ENCODE measurements at places on chromosomes 7 and 10.

- DNase-seq = no peak
These were observed 203.0 kb upstream of the GPR26 start for GRCh38 chr10:123463181-123463580.

GRCh38 chr7:94133460-94133859, 129.3 kb upstream of the BET1 start:
- no peak for DNase-seq

GRCh38 chr10:114281006-114281405, 42.0 kb downstream of the VWA2 start:
- no peak for DNase-seq

- no peak for DNase-seq
These were observed 1.5 kb upstream of the CCDC3 start for GRCh38 chr10:13003004-13003403.

DNA sequence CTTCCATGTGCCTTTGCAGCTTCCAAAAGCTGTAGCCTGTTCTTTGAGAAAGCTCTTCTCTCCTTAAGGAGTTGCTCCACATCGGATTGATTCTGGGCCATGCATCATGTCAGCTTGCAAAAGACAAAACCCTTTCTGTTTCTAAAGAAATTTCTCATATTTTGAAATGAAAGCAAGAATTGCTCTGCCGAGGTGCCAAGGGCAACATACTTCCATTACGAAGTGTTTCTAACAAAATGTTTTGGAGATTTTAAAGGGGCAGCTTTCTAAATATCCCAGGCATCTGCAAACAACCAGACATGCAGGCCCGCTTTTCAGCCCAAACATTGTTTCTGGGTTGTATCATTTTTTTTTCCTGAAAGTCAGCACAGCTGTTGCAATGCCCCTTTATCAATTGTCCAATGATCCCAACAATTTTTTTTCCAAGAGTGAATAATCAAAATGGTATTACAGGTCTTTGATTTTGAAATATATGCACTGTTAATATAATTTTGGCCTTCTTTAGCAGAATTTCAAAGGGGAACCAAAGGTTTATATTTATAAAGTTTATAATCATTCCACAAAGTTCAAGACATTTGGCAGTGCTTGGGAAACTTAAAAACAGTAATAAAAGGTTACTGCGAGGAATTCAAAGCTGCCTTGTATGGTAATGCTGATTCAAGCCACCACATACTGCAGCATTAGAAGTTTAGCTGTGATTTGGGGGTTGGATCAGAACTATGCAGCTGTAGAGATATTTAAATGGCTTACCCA, 61.0 kb downstream of the TES start:
- DNase-seq = no peak

DNA sequence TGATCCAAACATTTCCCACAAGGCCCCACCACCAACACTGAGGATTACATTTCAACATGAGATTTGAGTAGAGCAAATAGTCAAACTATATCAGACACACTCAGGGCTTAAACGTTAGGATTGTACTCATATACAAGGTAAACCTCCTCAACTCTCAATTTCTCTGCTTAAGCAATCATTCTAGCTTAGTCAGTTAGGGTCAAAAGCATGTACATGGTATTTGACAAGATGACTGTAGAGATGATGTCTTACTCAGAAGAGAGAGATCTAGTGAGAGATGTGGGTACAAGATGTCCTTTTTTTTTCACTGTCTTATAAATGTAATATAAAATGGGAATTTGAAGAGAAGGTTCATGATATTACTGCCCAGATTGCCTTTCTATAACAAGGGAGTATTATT, 270.1 kb downstream of the PRKG1 start:
- DNase-seq = no peak

GRCh38 chr7:115940460-115941060, 90.0 kb downstream of the TFEC start:
- no peak for DNase-seq

DNA sequence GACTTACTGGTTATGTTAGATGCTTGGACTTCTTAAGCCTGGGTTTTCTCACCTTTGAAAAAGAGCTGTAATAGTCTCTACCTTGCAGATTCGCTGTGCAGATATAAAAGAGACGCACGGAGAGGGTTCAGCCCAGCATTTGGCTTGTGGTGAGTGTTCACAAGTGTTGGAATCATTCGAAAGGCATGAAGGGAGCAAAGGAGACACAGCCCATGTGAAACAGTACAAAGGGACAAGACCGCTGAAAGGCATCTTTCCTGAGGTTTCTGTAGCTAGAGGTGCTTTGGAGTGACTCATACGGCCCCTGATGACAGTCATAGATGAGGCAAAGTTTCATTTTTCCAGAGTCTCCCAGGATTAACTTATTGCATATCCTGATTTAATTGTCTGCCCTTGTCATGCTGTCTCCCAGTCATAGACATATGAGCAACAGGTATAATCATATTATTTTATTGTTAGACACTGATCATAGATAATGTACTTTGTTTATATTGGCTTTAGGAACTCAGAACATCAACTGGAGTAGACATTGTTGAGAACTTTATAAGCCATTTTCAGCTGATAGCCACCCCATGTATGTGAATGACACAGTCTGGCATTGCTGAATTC, 171.1 kb downstream of the ADRA2A start:
- DNase-seq = no peak

DNA sequence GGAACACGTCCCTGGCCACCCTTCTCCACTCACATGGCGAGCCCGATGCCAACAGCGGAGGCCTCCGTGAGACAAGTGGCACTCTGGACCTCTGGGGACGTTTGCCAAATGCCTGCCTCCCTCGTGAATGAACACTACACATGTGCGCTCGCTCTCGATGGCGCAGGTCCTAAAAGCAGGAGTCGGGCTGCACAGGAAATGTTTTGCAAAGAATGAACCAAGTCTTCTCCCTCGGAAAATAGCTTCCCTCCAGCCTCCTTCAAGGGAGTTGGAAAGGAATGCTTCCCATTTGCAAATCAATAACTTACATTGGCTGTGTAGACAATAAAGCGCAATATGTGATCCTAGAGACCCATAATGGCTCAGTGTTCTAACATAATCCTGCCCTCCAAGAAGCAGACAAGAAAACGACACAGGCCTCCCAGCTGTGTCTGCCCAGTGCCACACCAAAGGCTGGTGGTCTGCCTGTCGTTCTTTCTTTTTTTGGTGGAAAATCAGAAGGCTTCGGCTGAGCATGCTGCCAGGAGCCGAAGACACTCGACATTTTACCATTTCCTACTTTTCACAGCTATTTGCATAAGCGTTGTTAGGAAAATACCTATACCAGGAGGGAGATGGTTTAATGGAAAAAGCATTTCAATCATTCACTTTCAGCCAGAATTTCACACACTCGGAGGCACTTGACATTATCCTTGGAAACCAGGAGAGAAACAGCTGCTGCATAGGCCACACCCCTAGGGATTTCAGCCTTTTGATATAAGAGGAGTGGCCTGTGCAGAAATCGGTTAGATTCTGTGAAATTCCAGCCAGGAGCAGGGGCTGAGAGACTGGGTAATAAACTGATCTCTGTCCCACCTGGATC, 38.4 kb downstream of the ATXN7L1 start:
- DNase-seq = no peak

DNA sequence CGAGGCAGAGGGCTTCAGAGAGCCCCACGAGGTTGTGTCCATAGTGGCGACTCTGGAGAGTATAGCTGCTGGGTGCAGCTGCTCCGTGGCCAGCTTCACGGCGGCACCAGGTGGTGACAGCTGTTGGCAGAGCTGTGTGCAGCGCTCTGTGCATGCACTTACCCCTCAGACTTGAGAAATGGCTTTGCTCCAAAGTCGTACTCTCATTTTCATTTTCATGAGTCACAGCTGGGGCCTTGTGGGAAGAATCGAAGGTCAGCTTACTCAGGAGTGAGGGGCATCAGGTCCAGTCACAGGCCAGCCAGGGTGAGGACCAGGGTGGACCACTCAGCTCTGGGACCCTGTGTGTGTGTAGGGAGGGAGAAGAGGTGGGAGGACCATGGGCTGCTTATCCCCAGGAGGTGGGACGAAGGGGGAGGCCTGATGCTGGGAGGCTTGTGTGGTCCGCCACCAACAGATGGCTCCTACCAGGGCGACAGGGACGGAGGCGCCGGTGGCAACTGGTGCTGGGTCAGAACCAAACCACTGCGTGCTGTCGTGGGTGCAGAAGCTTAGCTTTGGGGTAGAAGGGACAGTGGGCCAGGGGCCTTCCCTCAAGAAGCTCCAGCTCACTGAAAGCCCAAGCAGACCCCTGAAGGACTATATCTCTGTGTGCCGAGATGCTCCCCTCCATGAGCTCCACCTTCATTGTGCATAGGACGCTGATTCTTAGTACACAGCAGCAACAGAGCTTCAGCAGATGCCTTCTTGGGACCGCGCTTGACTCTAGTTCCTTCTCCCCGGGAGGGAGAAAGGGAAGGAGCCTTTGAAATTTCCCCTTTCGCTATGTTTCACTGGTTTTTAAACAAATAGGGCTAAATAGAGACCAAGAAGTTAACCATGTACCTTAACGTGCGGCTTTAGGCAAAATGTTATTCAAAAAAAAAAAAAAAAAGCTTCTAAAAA, 225.0 kb downstream of the CELF2 start:
- no peak for DNase-seq

DNA sequence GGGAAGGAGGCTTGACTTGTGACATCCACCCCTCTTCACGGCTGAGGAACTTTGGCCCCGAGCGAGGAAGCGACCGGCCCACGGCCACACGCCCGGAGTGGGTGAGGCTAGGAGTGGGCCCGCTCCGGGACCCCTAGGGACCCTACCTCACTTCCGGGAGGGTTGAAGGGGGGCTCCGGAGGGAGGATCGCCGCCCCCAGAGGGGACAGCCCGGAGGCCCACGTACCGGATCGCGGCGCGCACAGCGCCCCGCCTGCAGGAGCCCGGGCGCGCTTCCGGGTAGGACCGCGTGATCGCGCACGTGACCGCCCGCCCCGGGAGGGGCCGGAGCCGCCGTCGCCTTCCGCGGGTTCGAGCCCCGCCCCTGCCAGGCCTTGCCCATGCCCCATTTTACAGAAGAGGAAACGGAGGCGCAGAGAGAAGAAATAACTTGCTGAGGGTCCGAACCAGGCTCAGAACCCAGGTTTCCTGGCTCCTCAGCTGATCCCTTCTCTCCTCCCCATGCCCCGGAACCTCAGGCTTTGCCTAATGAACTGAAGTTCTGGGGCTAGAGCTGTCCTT, at the start of gene HPS1:
HPS1 (minus strand) TSS at position 275 of the 561 bp plus-strand sequence. CDS start 3,695 bp downstream, outside the sequence.
- DNase-seq = no peak

- no peak for DNase-seq
These were observed 12.5 kb upstream of the TMEM72 start for GRCh38 chr10:44898665-44899064.

GRCh38 chr7:1712907-1713501, 42.9 kb downstream of the ELFN1 start:
- DNase-seq = peak; percentile 75

- no peak for DNase-seq
These were observed 39.4 kb downstream of the ADRB1 start for GRCh38 chr10:114083040-114083439.

DNA sequence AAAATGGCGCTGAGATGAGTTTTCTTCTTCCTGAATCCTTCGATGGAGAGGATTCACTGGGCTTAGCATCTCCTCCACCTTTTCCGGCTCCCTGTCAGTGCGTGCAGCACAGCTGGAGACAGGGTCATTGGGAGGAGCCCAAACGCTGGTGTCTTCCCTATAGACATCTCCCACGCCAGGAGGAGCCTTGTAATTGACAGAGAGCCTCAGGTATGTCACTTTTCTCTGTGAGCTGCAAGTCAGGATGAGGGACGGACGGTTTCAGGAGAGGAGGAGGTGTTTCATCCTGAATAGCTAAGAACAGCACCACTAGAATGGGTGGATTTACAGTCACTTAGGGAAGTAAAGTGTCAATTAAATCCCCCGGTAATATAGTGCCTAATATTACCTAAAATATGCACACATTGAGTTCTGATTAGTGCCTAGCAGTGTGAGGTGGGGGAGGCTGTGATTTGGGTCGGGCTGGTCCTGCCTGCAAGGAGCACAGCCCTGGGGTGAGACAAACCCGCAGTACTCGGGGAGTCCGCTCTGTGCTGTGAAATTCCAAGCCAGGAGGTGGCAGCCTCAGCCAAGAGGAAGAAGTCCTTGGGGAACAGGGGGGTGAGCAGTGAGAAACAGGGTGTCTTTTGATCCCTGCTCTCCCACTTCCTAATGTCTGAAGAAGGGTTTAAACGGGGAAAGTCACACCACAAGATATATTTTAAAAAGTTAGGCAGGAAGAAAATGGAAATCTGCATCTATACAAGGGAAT, 28.2 kb downstream of the IL15RA start:
- peak; percentile 24 for DNase-seq

DNA sequence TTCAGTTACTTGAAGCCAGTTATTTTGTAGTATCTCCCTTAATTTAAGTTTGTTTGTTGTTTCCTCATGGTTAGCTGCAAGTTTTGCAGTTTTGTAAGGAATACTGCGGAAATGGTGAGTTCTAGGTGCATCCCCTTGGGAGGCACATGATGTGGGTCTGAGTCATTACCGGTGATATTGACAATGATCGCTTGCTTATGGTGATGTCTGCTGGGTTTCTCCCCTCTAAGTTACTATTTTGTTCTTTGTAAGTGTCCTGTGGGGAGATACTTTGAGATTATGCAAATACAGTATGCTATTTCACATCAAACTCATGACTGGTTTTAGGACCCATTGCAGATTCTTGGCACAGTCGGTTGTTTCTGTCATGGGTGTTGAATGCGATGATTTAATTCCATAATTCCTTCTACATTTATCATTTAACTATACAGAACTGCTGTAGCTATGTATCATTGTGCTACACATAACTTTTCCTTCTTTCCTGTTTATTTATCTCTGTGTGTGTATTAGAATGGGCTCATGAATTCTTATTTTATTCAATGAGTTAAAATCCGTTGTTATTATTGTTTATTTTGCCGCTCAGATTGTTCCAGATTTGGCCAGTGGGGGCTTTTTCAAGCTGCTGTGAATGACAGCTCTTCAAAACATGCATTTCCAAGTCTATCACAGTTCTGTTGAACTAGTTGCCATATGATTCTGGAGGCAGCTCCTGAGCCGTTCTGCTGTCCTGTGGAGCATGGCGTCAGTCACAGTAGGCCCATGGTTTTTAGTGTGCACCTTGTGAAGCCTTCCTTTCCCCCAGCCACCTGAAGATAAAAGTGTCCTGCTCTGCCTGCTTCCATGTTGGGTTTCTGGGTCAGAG, 18.4 kb downstream of the TSPAN14 start:
- DNase-seq = no peak

DNA sequence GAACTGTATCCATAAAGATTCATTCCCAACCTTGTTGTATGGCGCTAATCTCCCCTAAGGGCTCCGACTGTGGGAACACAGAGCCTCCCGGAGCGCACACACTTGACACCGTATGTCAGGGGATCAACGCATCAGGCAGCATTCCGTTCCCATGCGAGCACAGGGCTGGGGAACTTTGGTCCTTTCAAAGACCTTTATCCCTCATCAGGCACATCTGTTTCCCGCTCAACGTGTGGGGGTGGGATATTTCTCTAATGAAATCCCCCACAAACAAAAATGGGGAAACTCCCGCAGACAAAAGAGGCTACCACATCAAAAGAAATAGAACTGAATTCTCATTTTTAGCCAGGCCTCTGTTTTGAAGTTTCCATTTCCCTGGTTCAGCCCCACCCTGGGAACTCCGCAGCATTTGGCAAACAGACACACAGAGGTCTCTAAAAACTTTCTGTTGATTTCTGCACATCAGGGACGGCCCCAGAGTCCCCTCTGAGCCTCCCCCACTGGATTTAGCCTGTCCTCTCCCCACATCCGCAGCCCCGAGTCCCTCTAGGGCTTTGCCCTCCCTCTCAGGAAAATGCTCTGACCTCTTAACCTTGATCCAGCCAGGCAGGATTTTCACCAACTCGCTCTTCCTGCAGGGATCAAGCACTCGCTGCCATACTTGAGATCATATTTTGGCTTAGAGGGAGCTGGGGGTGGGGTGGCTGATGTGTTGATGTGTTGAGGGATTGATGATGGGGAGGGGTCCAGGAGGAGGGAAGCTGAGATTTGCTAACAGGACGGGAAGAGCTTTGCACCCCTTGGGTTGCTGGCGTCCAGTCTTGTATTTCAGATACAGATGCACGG, 6.6 kb downstream of the CPA5 start:
- no peak for DNase-seq
